ENCODE measurements at places on chromosomes 2 and 18.

DNA sequence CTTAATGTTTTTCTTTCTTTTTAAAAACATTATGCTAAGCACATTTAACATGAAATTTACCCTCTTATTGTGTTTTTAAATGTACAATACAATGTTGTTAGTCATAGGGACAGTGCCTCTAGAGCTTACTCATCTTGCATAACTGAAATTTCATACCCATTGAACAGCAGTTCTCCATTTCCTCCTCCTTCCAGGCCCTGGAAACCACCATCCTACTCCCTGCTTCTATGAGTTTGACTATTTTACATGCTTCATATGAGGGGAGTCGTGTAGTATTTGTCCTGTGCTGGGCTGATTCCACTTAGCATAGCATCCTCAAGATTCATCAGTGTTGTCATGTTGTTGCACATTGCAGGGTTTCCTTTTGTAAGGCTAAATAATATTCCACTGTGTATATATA lies 92.6 kb downstream of the SPATS2L start:
- DNase-seq, result no peak

DNA sequence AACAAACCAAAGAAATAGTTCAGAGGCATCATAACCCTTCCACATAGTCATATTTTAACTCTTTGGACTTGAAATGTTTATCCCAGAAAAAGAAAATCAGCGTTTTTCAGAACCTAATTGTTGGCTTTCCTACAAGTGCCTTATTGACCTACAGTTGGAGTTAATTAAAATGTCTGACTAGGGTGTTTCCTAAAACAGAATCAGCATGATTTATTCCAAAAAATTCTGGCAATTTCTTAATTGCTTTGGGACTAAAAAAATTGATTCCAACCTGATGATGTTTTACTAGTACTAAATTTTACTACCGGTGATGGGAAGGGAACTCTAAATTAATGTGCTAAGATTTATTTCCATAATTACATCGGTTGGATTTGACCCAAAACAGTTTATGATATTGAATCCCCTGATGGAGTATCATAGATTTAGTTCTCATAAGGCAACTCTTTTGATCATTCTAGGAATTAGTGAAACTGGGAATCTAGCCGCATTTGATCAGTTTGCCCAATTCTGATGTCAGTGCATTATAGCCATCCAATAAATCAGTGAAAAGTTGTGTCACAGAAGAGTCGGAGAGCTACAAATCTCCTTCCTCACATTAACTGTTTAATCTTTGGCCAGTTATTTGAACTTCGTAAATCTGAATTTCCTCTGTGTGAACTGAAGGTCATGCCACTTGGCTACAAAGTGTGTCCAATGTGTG lies 134.3 kb upstream of the DSEL start:
- DNase-seq, result no peak

GRCh38 chr2:104793966-104794365 lies 59.9 kb upstream of the POU3F3 start:
- DNase-seq, result no peak

- DNase-seq, result no peak
These were observed 306.7 kb upstream of the CHST9 start for GRCh38 chr18:27491772-27492171.

GRCh38 chr2:26395394-26395793 lies 6.3 kb upstream of the DRC1 start:
- DNase-seq, result no peak

GRCh38 chr18:27415495-27415894 lies 230.4 kb upstream of the CHST9 start:
- no peak for DNase-seq

DNA sequence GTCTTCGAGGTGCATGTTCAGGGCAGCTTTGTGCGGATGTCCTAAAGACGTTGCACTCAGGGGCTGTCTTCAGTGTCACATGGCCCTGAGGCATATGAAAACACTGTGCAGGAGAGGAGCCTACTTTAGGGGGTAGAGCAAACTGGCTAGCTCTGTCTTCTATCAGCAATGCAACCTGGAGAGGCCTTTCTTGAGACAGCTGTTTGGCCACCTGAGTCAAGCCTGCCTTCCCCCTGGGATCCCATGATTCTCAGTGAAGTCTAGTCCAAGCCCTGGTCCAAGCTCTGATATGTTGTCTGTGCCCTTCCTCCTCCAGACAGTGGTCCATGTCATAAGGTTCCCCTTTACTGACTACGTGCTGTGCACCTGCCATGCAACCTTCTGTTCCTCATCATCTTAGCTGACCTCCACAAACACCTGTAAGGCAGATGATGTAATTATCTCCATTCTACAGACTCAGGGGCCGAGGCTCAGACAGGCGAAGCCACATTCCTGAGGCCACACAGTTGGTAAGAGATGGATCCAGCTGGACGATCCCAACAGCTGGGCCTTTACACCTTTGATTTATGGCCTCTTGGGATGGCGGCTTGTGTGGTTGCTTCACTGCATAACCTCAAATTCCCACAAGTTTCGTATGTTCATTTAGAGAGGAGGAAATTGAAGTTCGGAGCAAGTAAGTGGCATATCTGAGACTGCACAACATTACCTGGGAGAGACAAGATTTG lies 109.9 kb downstream of the COPS8 start:
- DNase-seq, result no peak

DNA sequence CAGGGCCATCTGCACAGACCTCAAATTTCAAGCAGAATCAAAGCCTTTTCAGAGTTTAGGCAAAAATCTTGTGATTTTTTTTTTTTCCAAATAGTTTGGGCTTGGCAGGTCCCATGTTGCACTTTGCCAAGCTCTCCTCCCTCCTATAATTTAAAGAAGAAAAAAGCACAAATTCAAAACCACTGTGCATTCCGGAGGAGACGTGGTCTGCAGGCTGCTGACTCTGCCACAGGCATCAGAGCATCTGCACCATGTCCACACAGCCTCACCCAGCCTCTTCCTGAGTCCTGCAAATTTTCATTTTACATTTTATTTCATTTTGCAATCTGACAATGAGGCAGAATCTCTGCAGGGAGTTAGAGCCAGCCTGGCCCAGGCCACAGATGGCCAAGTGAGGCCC lies 15.7 kb upstream of the GPC1 start:
- no peak for DNase-seq

DNA sequence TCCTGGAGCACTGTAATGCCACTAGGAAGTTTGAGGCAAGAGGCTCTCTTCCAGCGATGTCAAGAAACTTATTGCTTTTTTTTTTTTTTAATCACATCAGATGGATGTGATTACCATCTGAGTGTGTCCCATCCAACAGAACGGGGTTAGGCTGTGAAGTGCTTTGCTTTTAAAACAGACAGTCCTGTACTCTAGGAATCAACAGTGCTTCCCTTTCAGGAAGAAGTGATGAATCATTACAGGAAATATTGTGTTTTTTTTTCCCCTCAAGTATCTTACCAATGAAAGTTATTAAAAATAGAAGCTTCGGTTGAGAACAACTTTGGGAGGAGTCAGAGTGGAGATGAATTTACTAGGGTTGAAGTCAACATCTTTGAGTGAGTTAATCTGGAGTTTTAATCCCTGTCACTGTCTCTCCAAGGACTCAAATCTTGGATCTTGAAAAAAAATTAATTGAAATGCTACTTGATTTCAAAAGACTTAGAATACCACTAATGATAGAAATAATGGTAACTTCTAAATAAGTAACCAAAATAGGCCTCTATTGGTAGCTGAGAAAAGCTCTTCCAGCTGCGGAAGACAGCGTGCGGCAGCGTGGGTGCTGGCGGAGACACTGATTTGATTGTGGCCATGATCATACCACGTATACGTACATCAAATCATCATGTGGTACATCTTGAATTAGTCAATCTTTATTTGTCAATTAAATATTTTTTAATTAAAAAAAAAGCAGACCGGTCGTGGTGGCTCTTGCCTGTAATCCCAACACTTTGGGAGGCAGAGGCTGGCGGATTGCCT lies 45.5 kb downstream of the GATA6 start:
- no peak for DNase-seq

- DNase-seq, result peak; percentile 32
These were observed 28.0 kb downstream of the AGAP1 start for GRCh38 chr2:235521844-235522243.

GRCh38 chr2:157192445-157193423 lies 64.8 kb upstream of the GALNT5 start:
- DNase-seq, result no peak

GRCh38 chr18:23945416-23946079 lies 69.0 kb upstream of the TTC39C start:
- no peak for DNase-seq

DNA sequence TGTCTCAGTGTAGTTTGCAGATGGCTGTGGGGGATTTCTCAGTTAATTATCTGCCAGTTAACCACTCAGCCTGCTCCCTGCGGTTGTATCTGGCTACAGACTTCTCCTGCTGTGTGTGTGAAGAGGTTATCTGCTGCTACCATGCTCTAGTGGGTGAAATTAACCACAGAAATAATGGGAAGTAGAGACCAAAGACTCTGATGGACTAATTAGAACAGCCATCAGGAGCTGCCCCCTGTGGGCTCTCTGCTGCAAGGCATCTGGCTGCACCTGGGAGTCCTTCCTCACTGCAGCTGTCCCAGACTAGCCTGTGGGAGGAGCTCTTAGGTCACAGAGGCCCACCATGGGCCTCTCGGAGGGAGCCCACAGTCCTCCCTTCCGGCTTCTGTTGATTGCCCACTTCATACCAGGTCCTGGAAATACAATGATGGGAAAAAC lies 66.6 kb downstream of the CTIF start:
- peak; percentile 47 for DNase-seq

- no peak for DNase-seq
These were observed 143.3 kb downstream of the PDE1A start for GRCh38 chr2:182283512-182283911.

DNA sequence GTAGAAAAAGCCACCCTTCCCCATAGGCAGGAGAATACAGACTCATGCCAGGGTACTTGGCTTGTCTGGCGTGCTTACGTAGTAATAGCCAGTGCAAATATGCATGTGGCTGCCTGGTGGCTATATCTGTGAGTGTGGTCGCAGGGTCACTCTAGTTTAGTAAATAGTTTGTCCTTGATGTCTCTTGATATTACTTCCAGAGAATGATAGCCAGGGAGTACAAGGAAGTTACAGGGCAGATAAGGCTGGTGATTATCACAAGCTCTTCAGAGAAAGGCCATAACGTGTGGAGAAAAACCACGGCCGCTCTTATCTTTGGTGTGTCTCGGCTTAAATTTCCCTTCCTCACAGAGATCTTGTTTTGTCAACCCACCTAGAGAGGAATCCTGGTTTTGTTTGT lies 54.3 kb upstream of the SLC39A10 start:
- DNase-seq, result no peak

- DNase-seq, result no peak
These were observed 76.9 kb upstream of the PAPOLG start for GRCh38 chr2:60679036-60679780.

GRCh38 chr2:44997963-44998362 lies 11.3 kb downstream of the SIX2 start:
- no peak for DNase-seq

DNA sequence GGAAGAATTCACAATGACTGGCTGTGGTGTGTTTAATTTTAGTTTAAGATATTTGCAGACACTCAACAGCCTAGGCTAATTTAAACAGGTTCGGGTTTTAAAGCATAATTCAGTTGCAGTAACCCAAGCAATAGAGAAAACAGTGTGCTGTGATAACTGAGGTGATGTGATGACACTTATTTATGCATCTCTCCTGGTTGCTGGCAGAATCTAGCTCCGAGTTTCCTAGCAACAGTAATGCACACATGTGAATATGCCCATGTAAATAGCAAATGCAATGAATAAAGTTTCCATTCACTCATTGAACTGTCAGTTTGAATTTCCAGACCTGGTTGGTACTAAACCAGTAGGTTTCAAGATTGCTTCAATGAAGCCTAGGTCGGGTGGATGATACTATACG lies 426.5 kb downstream of the TMX3 start:
- no peak for DNase-seq

DNA sequence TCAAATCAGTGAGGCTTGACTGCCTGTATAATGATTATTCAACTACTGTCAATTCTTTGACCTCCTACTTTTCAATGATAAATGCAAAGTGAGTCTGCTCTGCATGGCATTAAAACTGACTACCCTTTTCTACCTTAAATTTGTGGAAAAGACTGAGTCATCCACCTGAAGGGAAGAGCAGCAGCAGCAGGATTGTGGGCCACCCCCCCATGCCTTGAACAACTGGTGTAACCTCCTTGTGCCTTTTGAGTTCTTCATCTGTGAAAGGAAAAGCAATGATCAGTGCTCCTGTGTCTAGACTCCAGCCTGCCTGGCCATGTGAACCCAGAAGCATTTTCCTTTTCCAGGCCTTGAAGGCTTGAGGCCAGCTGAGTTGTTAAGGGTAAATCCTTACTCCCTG lies 102.9 kb downstream of the OSR1 start:
- no peak for DNase-seq

GRCh38 chr2:106065268-106065982 lies 128.7 kb downstream of the UXS1 start:
- no peak for DNase-seq
